ENCODE measurements at places on chromosomes 12 and 14.

DNA sequence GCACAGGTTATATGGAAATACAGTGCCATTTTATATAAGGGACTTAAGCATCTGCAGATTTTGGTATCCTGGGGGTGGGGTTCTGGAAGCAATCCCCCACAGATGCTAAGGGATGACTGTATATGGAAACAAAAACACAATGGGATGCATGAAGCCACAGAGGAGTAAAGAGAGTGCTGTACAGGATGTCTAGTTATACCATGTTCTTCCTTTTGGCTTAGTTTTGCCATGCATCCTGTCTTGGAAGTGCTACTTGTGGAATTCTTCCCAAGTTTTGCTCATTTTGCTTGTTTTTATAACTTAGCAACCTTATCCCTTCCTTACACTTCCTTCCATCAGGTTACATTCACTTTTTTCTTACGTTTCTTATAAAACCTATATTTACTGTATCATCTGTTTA, 55.6 kb downstream of the TRMT5 start:
- DNase-seq: no peak

DNA sequence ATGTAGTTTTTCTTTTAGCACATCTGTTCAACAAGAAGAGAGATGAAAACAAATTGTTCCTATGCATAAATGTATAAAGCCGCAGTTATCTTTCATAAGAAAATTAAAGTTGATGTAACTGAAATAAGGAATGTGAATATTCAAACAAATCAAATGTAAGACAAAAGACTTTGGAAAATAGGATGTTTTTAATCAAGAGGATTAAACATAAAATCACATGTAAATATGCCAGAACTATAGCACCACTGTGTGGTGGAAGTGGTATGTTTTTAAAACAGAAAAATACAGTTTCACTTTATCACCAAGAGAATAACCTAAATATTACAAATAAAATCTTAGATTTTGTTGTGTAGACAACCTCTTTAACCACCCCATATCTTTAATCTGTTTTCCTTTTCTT, 40.4 kb downstream of the CAPS2 start:
- DNase-seq: peak; percentile 4

DNA sequence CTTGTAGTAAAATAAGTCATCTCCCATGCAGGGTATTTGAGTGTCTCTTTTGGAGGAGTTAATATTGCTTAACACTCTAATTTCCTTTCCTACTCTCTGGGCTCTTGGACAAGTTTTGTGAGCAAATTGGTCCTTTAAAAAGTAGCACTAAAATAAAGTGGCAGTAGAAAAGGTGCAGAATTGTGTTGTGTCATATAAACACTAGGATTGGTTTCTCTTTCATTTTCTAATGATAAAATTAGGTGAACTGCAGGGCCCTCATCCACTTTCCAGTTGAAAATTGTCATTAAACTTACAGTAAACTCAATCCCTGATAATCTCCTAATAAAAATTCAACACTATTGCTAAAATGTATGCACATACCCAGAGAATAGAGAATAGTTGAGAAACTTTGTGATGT, 42.6 kb upstream of the REP15 start:
- no peak for DNase-seq

- no peak for DNase-seq
Observed at GRCh38 chr14:22131749-22132476, 457.1 kb downstream of the DAD1 start.

DNA sequence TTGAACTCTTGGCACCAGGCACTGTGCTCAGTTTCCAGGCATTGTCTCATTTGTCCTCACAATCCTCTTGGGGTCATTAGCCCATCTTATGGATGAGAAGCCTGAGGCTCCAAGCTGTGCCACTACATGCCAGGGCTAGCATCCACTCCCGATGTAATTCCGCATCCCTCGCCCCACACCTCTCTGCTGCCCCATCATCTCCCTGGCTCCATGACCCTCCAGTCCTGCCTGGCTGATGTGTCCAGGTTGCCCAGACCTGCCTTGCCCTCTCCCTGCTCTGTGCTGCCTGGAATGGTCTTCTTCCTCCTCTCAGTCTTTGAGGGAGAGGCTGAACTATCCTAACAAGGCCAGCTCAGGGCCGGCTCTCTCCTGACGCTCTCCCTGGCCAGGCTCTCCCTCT, 27.5 kb downstream of the PIGH start:
- no peak for DNase-seq

GRCh38 chr14:30227876-30228275, 300.2 kb upstream of the PRKD1 start:
- no peak for DNase-seq

- DNase-seq: no peak
Observed at GRCh38 chr14:94867209-94867608, 97.3 kb upstream of the GSC start.

GRCh38 chr14:89485264-89485663, 68.2 kb upstream of the FOXN3 start:
- no peak for DNase-seq

GRCh38 chr12:26062006-26062405, 62.8 kb downstream of the BHLHE41 start:
- DNase-seq: no peak

GRCh38 chr12:90954921-90955320, at the start of gene CCER1:
CCER1 (minus strand) TSS chr12:90955176; CDS start chr12:90954742, 434 bp downstream.
- no peak for DNase-seq

GRCh38 chr12:84604551-84604950, 308.0 kb downstream of the SLC6A15 start:
- DNase-seq: no peak

- DNase-seq: no peak
Observed at GRCh38 chr12:85956081-85956480, 82.0 kb downstream of the NTS start.

GRCh38 chr12:125878483-125878882, 813.2 kb downstream of the AACS start:
- no peak for DNase-seq

GRCh38 chr12:91685917-91686316, 459.7 kb downstream of the BTG1 start:
- DNase-seq: no peak

DNA sequence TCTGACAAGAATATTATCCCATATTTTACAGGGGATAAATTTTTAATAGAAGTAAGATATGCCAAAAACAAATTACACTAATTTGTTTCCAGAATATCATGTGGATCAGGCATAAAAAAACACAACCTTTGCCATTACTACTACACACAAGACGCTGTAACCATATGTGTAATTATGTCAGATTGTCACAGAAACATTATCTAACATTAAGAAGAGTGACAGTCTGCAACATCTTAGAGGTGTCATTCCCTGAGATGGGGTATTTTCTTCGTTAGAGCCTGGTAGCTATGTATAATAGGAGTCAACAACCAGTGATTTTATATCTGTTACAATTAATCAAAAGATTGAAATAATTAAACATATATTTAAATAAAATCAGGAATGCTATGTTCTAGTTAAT, 518.9 kb downstream of the RERGL start:
- DNase-seq: no peak

- no peak for DNase-seq
Observed at GRCh38 chr12:89176676-89177075, 175.6 kb downstream of the DUSP6 start.

GRCh38 chr14:36097356-36097755, 79.2 kb downstream of the PTCSC3 start:
- no peak for DNase-seq

DNA sequence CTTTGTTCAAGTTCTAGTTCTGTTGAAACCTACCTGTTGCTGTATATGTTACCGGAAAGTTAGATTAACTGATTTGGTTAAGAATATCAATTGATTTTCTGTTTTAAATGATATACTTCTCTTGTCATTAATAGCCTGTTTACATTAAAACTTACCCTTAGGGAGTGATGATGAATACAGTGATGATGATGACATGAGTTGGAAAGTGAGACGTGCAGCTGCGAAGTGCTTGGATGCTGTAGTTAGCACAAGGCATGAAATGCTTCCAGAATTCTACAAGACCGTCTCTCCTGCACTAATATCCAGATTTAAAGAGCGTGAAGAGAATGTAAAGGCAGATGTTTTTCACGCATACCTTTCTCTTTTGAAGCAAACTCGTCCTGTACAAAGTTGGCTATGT, 33.0 kb downstream of the CAND1 start:
- no peak for DNase-seq

DNA sequence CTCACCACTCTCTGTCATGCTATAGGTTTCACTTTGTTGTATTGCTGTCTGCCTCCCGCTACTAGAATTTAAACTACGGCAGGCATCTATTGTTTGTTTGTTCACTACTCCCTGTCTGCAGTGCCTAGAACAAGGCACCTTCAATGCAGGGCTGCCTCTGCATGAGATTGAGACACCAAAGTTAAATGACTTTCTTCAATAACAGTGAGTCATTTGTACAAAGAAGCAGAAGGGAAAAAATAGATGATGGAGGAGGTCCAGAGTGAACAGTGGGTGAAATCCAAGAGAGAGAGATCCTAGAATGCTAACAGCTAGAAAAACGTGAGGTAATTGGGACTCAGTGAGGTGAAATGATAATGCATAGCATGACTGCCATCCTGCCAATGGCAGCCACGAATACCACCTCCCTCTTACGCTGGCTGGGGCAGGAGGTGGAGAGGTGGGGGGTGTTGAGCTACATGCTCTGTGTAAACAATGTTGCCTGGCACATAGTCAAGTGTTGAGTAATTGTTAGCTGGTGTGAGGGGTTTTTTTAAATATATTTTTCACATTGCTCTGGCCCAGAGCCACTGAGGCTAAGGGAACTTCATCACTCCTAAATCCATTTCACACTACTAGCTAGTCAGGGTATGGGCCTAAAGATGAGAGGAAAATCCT, 367.6 kb downstream of the RPS29 start:
- no peak for DNase-seq

- DNase-seq: no peak
Observed at GRCh38 chr14:44309331-44309730, 197.8 kb downstream of the FSCB start.

DNA sequence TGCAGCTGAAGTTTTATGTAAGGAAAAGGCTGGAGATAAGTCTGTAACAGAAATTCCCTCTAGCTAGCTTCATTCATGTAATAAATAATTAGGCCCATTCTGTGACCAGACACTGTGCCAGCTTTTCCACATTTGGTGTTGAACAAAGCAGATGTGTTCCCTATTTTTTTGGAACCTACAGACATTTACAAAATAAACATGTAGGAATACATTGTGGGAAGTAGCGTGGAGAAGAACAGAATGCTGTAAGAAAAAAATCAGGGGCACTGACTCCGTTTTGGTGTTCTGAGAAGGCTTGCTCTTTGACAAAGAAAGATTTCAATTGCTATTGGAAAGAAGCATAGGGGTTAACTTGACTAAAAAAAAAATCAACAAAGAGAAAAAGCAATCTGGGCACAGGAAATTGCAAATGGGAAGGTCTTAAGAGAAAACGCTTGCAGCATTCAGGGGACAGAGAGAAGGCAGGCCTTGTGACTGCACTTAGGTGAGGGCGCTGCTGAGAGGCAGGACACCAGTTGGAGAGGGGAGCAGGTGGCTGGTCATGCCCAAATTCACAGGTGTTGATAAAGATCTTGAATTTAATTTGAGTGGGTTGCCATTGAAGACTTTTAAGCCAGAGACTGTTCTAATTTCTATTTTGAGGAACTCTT, 4.0 kb downstream of the FAR2 start:
- peak; percentile 26 for DNase-seq

GRCh38 chr12:16634786-16635185, 28.8 kb upstream of the LMO3 start:
- DNase-seq: no peak

DNA sequence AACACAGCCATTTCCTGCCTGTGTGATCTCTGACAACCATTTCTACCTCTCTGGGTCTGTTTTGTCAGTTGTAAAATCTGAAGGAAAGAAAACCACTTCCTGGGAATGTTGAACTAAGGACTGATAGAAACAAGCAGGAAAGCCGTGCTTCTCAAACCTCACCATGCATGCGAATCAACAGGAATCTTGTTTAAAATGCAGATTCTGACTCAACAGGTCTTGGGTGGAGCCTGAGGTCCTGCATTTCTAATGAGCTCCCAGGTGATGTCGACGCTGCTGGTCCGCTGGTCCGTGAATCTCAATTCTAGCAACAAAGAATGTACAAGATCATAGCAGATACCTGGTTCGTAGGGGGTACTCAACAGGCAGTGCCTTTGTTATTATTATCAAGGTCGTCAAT, 38.0 kb upstream of the GPATCH2L start:
- DNase-seq: no peak

DNA sequence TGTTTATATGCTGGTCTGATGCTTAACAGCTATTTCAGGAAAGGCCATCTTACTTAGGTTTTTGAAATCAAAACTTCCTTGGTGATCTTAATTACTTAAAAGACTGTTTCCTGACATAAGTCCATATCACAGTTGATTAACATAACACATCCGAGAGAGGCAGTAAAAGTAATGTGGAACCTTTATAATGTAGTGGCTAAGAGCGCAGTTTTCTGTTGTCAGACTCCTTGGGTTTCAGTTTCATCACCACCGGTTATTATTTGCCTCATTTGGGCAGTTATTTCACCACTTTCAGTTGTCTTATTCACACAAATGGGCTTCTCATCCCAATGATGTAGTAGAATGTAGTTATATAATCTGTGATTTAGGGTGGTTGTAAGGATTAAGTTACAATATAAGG, 30.9 kb downstream of the TBC1D15 start:
- DNase-seq: no peak

DNA sequence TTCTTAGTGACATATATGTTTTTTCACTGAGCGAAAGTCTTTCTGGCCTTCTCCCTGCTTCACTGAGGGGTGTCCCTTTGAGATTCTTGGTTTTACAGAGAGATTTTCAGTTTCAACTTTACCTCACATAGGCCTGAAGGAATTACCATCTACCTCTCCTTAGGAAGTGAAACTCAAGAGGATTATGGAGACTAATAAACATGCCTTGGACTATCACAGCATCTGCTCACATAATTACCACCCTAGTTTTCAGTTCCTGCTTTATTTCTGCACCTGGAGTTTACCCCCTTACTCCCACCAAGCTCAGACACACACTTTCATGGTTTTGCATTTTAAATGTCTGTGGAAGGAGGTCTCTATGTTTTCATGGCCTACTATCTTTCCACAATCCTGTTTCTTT, 118.3 kb upstream of the SCAF11 start:
- DNase-seq: no peak

- no peak for DNase-seq
Observed at GRCh38 chr12:3150931-3151835, 74.0 kb downstream of the TSPAN9 start.

- DNase-seq: no peak
Observed at GRCh38 chr14:35362911-35363374, 41.6 kb downstream of the NFKBIA start.

Data from thymus (tissue), 14 donors.